ENCODE measurements at places on chromosomes 11 and 22.

DNA sequence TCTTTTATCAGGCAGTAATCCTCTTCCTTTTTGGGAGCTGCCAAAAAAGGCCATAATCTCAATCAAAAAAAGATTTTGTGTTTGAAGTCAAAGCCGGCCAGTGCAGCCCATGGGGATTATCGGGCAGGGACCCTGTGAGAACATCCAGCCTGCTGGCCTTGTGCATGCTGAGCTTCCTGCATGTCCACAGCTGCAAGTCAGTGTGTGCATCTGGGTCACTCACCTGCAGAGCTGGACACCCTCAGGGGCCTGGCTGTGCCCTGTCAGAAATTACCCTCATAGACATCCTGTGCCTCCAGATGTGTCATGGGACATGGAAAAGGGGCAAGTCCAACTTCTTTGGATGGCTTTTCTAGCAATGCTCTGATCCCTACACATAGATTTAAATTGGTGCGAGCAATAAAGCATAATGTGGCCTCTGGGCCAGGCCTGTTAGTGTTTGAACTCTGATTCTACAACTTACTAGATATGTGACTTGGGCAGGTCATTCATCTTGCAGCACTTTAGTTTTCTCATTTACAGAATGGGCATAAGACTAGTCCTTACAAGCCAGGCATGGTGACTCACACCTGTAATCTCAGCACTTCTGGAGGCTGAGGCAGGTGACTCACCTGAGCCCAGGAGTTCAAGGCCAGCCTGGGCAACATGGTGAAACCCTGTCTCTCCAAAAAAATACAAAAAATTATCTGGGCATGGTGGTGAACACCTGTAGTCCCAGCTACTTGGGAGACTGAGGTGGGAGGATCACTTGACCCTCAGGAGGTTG is 81.6 kb upstream of the LARGE1 start:
- DNase-seq = no peak

GRCh38 chr22:45226503-45227186 is 14.0 kb downstream of the KIAA0930 start:
- no peak for DNase-seq

DNA sequence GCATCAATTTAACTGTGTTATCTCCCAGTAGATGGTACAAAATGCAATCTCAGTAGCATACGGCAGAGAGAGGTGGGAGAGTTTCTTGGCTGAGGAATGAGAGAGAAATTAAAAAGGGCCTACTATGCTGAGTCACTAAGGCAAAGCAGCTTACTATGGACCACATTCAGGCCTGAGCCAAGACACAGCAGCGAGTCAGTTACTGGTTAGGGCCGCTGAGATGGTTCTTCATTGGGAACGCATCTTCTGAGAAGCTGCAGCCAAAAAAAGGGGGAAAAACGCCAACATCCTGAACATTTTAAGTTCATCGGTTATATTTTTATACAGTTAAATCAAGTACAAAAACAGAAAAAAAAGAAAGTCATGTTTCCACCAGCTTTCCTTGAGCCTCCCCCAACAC is 61.1 kb upstream of the BDNF start:
- DNase-seq = no peak

GRCh38 chr11:41222236-41222635 is 237.2 kb downstream of the LRRC4C start:
- DNase-seq = no peak

DNA sequence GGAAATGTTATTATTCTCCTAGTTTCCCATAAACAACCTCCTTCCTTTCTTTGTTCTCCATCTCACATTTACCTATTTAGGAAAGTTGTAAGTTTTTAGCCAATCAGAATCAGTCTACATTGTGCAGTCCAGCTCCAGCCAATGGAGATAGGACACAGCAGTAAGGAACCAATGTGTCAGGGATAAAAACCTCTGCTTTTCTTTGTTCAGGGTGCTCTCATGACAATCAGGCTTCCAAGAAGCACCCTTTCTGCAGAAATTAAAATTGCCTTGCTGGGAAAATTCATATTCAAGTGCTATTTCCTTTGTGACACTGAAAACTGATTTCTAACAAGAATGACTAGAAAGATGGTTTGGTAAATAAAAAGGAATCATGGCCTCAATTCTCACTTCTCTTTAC is 14.6 kb downstream of the SCGB2A1 start:
- no peak for DNase-seq

GRCh38 chr22:37569921-37570660 is 9.8 kb downstream of the LGALS2 start:
- no peak for DNase-seq

DNA sequence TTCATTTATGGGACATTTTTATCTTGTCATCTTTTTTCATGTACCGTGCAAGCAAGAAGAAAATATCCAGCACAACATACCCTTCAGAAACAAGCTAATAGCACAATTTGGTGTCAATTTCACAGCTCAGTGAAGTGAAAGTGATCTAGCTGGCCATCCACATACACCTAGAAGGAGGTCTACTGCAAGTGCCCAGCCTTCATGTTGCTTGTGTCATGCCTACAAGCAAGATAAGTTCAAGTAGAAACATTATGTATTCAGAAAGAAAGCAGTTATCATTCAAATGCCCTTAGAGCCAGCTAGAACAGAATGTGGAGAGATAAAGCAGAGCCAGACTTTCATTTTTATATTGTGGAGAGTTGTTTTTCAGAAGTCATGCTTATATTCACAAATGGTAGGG is 325.7 kb upstream of the PITPNB start:
- no peak for DNase-seq

- DNase-seq = no peak
Measured at GRCh38 chr11:124759266-124760204, 2.6 kb downstream of the ESAM start.

DNA sequence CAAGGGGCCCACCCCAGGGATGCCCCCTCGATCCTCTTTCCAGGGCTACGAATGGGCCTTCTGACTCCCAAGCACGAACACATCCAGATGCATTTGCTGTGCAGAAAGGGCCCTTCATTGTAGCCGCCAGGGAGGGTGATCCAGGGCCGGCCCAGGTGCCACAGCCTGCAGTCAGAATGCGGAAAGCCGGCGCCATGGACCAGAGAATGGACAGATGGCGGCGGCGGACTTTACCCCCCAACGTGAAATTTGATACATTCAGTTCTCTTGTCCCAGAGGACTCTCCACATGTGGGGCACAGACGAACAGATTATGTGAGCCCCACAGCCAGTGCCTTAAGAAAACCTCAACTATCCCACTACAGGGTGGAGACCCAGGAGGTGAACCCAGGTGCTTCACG is 87.2 kb downstream of the KIAA1671 start:
- DNase-seq = no peak

DNA sequence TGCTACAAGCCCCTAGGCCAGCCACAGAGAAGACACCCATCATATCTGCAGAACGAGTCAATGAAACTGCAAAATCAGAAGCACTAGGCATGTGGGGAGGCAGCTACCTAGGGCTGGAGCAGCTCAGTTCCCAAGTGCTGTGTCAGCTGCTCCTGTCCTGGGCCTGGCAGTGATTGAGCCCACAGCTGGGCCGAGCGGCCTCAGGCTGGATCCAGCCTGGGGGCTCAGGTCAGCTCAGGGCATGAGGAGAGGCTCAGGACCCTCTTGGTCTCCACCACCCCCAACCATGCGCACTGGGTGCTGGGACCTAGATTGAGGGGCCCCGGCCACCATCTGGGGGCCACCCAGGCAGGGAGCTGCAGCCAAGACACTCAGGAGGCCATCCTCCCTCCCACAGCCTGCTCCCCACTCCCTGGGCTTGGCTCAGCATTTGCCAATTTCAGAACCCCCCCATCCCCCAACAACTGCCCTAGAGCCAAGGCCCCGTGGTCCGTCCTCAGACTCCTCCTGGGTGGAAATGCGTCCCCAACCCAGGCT is 2.4 kb upstream of the TNNT3 start:
- no peak for DNase-seq

DNA sequence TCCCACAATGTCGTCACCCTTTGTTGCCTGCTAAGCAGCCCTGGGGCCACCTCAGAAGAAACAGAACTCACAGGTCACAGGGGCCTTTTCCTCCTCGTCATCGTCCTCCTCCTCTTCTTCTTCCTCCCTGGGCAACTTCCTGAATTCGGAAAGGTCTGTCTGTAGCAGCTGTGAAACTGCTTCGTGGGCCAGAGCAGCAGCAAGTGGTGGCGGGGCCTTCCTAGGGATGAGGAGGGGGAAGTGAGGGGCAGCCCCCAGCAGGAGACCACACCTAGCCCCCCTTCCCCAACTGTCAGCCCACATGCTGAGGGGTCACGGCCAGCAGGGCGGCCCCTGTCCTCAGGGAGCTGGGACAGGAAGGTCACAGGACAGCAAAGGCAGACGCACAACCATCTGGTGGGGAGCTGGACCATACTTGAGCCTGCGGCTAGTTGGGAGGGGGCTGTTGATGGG is 13.2 kb downstream of the PPM1F start:
- no peak for DNase-seq

DNA sequence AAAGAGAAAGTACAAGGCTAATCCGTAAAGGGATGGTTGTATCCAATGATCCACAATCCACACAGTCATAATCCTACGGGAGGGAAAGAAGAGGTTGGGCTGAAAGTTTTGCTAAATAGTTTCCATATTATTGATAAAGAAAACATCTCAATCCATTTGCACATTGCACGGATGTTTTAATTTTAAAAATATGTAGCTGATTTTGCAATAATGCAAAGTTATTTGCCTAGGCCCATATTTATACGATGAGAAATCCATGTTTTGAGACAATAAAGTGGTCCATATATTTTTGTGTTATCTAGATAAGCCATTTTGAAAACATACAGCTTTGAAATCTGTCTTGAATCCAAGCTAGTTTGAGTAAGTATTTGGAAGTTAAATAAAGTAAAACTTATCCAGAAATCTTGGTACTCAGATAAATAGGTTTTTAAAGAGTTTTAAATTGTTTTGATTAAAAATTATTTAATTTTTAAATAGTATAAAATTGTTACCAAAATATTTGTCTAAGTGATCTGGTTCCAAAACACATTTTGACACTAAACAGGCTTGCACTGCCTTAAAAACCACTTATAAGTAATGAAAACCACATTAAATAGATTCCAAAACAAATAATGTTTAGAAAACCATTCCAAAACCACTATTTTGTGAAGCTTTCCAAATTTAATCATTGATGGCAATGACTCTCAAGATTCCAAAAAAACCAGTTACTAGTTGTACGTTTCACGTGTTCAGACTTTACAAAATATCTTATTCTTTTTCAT is 38.2 kb upstream of the PAMR1 start:
- no peak for DNase-seq

GRCh38 chr22:40156001-40156516 is 21.7 kb upstream of the TNRC6B start:
- DNase-seq = no peak

GRCh38 chr11:8168485-8169257 is at the start of gene RIC3:
Gene RIC3, minus strand, starts transcription at chr11:8169025. Its CDS starts 36 bp downstream, at chr11:8168989.
- no peak for DNase-seq

- no peak for DNase-seq
Measured at GRCh38 chr11:131683131-131683530, 312.7 kb downstream of the NTM start.

- DNase-seq = no peak
Measured at GRCh38 chr11:44960200-44960845, 9.6 kb upstream of the TP53I11 start.

DNA sequence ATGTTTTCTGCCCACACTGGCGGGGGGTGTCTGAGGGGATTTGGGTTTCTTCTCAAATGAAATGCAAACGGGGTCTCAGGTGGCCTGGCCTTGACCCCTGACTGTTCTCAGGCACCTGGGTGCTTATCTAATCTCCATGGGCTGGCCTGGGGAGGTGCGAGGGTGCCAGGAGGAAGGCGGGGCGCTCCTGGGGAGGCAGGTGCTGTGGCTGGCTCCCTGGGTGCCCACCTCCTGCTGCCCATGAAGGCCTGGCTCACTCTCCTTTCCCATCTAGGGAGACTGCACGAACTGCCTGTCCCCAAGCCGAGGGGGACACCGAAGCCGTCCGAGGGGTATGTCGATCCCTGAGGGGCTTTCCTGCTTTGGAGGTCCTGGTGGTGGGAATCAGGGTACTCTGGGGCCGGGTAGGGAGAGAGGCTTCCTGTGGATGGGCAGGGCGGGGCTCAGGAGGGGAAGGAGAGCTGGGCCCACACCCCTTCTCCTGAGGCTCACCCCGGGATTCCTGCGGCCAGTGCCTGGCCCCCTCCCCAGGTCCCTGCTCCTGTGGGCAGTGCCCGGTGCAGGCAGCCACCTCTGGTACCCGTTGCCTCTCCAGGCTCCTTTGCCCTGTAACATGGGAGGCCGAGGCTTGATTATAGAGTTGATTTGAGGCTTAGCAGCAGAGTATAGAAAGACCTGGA is 18.4 kb downstream of the MICALL1 start:
- no peak for DNase-seq
